ENCODE measurements at places on chromosomes 5 and 9.

- DNase-seq = no peak
Measured at GRCh38 chr9:133184971-133185370, 21.3 kb upstream of the GBGT1 start.

- DNase-seq = peak; percentile 42
Measured at GRCh38 chr5:150511578-150512367, 3.8 kb downstream of the NDST1 start.

GRCh38 chr5:130295235-130295634 lies 391.0 kb downstream of the CHSY3 start:
- DNase-seq = no peak

DNA sequence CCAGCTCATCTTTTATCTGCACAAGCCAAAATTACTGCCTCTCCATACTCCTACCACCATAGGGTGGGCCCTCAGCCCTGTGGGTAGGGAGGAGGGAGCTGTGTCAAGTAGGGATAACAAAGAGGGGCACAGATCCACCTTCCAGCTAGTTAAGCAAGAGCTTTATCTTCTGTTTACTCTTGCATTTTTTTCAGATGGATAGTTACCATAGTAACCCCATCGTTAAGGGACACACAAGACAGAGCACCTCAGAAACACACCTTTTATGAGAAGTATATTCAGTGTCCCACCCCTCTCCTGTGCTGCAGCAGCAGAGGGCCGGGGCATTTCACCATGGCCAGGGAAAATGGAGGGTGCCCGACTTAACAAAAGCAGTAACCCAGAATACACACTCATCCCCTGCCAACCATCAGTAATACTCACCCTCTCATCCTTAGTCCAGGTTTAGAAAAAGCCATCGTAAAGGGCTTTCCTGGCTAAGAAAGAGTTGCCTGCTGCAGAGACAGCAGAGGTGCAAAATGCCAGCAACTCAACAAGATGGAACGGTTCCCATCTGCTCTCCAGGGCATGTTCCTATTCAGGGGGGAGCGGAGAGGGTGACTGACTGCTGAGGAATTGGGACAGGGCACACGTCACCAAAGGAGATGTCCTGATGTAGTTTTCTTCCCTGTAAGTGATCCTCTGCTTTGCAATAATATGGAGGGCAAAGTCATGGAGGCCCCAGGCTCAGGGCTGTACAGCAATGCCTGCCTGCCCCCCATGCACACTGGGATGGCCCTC lies 25.1 kb downstream of the MACROH2A1 start:
- DNase-seq = no peak

DNA sequence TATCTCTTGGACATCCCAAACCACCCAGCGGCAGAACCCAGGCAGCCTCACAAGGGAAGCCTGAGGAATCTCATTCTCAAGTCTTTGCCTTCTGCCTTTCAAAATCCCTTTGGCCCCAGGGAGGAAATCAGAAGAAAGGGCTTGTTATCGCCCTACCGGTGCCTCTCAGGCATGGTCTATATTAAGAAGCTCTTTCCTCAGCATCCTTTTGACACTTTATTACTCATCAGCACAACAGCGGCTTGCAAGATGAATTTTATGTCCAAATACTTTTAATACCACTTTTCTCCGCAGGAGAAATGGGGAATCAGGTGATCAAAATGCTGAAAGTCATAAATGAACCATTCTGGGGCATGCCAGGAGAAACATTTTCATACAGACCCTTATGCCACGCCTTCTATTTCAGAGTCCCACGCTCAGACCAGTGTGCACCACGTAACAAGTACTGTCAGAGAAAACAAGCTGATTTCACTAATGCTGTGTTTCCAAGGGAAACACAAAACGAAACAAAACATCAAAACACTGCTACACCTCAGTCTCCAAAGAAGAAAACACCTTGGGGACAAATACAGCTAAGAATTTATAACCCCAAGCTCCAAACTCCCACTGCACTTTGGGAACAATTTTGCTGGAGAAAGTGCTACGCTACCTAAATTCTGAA lies 30.0 kb downstream of the RAPGEF1 start:
- DNase-seq = no peak

- no peak for DNase-seq
Measured at GRCh38 chr9:93259490-93260262, 75.7 kb downstream of the WNK2 start.

GRCh38 chr5:170420806-170421412 lies 31.7 kb upstream of the KCNMB1 start:
- no peak for DNase-seq

DNA sequence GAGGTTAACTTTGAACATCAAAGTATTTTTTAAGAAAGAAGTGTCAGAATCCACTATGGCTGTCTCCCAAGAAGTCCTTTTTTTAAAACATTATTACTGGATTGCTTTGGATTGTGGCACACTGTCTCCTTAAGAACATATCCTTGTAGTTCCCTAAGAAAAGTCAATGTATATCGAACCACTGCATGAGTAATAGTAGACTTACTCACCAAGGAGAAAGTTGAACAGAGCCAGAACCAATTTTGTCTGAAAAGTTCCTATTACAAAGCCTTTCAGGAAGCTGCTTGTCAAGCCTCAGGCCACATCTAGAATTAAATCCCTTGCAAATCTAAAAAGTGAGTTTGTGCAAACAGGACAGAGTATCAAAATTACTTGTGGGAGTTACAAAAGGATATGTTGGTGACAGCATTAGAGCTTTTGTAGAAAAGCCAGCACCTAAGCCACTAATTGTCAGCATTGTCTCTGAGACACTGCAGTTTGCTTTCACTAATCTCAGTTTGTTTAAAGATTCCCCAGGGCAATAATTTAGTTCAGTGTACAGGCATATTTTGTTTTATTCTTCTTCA lies 195.4 kb downstream of the MPDZ start:
- DNase-seq = no peak

DNA sequence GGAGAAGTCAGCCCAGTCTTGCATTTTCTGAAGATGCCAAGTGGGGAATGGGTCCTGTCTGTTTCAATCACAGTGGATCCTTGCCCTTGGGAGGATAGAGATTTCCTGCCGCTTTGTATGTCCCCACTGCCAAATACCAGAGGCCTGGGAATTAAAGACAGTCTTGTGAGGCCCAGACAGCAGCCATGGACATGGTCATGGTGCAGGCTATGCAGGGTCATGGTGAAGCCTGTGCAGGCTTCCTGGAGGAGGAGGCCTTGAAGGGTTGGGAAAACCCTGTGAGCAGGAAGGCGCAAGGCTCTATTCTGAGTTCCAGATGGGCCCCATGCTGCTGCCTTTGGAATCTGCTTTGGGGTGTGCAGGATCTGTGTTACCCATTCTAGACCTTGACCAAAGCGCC lies 57.3 kb upstream of the PITX1 start:
- DNase-seq = no peak

- DNase-seq = no peak
Measured at GRCh38 chr9:7984692-7985091, 185.1 kb upstream of the DMAC1 start.

DNA sequence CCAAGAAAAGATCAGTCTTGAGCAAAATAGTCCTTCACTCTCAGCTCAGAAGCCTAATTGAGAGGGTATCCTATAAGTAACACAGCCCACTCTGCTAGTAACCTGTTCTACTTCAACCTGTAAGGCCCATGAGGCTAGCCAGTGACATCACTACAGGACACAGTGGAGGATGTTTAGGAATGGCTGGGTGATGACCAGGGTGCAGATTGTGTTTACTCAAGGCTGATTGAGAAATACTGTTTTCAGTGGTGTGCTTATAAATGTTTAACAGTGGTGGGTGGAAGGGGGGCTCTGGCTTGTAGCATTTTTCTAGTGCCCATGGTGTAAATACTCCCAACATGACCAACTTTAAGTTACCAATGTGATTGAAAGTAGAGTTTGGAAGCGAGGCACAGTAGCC lies 159.8 kb upstream of the CCDC152 start:
- no peak for DNase-seq

DNA sequence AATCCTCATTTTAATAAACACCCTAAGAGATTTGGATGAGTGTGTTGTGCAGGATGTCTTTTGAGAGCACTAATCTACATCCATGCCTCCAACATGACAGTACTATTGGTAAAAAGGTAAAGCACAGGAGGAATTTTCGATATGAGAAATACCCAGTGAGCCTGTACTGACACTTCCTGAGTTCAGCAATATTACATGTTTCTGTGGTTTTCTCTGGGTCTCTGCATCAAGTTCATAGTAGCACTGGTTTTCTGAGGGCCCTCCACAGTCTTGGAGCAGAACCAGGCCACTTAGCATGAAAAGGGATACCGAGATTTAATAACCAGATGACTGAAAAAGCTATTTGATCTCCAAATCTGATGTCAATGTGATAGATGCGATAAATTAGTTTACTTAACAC lies 524.1 kb downstream of the TMEM38B start:
- no peak for DNase-seq

GRCh38 chr5:1551426-1552301 lies 27.9 kb upstream of the LPCAT1 start:
- no peak for DNase-seq

GRCh38 chr5:129821477-129822131 lies 73.7 kb downstream of the MINAR2 start:
- DNase-seq = no peak

- DNase-seq = no peak
Measured at GRCh38 chr5:122492675-122493074, 180.6 kb downstream of the SNCAIP start.

GRCh38 chr9:96071076-96071814 lies 195.8 kb downstream of the ERCC6L2 start:
- DNase-seq = no peak

GRCh38 chr9:3296536-3296935 lies 229.3 kb downstream of the RFX3 start:
- no peak for DNase-seq

GRCh38 chr5:138950421-138951031 lies 75.4 kb upstream of the LRRTM2 start:
- peak; percentile 42 for DNase-seq

DNA sequence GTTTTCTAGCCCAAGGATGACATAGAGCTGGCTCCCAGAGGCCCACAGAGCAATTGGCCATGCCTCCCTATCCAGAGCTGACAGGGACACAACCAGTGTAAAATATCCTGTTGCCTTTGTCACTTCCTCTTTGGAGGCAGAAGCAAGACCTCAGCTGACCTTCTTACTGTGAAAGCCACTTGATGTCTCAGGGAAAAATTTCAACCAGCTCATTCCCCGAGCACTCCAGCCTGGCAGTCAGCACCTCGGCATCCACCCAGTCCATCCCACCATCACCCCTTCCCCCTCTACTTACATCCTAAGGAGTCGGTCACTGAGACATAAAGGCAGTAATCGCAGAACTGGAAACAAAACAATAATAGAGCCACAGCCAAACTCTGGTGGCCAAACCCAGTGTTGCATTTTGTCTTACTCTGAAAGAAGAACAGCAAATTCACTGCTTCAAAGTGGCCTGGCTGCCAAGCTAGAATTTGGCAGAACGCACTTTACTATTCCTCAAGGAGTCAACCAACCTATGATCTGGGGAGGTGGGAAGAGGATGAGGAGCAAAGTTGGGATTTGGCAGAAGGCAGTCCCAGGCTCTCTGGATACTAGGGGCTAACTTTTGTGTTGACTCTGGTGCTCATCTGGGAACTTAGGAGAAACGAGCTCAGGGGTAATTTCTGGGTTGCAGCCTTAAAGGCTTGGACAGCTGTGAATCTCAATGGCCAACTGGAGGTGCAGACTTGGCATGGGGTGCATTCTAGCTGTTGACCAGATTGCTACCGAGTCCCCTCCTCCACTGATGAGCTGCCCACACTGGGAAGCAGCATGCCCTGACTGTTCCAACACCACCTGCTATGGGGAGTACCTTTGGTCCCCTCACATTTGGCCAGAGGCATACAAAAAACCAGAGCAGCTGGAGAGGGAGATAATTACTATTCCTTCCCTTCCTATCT lies 13.6 kb downstream of the NIPAL4 start:
- no peak for DNase-seq

GRCh38 chr5:157860898-157861890 lies 2.2 kb upstream of the CLINT1 start:
- no peak for DNase-seq

DNA sequence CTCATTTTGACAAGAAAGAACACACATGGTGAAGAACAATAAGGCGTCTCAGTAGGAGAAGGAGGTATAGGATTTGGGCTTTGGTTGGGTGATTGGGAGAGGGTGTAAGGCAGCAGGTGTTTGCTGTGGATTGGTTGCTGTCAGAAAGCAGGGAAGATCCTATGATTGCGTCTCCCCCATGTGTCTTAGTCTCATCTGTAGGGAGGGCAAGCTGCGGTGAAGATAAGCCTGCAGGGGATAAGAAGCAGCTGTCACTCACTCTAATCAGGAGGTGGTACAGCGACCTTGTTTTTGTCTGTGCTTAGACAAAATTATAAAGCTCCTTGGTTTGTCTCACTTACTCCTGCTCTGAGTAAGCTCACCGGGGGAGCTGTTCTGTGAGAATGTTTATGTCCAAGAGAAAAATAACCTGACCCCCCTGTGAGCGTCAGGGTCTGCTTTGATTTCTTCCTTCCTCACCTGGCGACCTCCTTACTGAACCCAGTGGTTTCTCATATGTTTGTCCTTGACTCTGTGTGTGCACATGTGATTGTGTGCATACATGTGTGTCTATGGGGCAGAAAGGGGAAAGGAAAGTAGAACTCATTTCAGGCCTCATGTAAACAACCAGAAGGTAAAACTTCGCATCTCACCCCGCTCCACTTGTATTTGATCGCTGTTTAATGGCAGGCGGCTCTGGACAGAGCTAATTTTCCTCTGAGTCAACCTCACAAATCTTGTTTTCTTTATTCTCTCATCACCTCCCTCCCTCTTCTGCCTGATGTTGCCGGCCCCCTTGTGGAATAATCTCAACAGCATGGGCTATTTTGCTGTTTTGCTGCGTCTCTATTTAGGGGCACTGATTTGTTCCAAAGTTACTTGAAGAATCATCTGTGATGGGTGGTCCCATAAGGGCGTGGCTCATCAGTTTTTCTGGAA lies 105.6 kb downstream of the TENT4A start:
- no peak for DNase-seq

DNA sequence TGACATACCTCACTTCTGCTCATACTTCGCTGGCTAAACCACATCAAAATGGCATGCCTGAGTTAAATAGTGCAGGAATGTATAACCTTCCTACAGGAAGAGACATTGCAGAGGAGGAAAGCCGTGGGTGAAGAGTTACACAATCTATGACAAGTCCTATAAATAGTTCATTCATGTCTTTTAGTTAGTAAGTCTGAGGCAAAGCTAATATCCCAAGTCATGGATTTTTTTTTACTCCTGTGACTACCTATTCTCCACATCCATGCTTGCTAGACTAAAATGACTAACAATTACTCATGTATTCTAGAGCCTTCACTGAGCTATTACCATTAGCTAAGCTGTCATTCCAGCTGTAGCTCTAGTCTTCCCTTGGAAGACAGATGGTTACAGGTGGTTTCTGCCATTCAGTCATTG lies 391.3 kb downstream of the NR2F1-AS1 start:
- DNase-seq = no peak
